Activated CD4-positive, alpha-beta T cell treated with anti-CD3 and anti-CD28 coated beads, Interleukin-2, amount 50 U/mL, for 4 hours (primary cell): ENCODE measurements at places on chromosomes 2 and 18.

GRCh38 chr2:69950241-69950640 is 11.2 kb downstream of the ASPRV1 start:
- no peak for DNase-seq

- no peak for DNase-seq
Observed at GRCh38 chr2:40470822-40471813, 19.2 kb upstream of the SLC8A1 start.

GRCh38 chr2:88654714-88655113 is 27.4 kb upstream of the EIF2AK3 start:
- DNase-seq: no peak

- no peak for DNase-seq
Observed at GRCh38 chr2:147686365-147686764, 158.5 kb upstream of the ACVR2A start.

DNA sequence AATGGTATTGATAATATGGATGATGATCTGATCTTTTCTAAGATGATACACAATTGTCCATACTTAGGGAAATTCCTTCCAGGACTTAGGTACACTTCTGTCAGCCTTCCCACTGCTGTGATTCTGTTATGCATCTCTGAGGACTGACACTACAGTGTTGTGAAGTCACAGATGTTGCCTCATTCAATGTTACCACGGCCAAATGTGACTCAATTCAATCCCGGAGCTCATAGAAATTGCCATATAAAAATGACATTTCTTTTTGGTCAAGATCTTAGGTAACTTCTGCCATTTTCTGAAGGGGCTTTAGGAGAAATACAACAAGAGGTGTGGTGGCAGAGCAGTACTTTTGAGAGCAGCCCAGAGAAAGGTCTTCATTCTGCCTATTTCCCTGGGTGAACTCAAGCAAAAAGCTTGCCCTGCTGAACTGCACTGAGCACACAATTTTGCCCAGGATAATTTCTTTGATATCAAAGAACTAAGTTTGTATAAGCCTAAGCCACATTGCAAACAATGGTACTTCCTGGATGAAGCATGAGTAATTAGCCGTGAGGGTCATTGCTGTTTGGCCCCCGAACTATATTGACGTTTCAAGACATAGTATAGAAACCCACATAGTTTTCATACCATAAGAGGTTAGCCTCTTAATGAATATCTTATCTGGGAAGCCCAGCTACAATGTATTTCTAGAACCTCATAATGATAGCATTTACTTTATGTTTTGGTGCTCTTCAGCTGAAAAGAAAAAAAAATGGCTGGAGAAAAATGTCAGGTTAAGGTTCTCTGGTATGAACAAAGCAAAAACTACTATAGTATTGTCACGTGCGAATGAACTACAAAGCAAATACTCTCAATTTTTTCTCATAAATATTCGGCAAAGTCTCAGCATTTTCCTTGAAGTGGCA is 437.4 kb downstream of the MEIS1 start:
- no peak for DNase-seq
